T-cell (primary cell): ENCODE measurements at places on chromosomes 6 and 20.

DNA sequence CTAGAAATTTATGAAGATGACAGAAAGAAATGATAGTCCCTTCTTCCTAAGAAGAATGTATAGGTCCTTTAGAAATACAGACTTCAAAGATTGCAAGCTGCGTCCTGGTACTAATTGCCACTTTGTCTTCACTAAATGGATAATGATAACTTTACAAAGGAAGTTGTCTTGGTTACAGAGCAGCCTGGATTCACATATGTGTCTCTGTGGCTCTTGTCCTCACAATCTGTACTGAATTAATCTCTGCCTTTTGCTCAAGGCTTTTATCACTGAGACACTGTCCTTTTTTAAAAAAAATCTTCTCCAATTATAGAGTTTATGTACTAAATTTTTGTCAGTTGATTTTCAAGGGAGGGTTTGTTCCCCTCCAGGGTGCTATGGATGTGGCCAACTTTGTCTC, 17.5 kb upstream of the MRAP2 start:
- DNase-seq = no peak

DNA sequence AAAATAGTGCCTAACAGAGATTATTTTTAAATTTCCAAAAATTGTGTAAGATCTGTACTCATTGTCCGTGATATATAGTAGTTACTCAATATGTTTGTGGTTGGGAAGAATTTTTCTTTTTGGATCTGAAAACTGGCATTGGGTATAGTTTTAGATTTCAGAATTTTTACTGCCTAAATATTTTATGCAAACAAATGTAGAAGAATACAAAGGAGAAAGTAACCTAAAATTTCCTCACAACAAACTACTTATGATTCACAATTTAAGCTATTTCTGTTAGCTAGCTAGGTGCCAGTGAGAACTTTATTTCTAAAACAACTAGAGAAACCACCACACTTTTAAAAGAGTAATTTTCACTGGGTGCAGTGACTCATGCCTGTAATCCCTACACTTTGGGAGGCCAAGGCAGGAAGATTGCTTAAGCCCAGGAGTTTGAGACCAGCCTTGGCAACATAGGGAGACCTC, 38.8 kb downstream of the SESN1 start:
- DNase-seq = no peak

DNA sequence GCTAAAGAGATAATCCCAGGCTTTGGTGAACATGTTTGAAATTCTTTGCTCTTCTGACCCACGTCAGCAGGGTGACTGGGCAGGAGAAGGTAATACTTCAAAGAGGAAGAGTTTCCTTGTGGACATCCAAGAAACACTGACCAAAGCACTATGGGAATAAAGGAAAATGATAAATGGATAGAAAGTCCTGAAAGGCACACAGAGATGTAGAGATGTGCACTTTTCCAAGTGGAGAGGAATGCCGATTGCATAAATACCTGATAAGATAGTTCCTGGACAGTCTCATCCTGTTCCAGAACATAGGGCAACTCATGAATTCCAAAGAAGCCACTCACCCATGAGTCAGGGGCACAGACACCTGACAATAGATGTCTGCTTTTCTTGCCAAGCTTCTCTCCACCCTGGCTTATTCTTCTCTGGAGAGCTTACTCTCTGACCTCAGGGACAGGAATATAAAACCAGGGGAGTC, 191.3 kb upstream of the FOXA2 start:
- no peak for DNase-seq

GRCh38 chr6:157246048-157246630, 77.2 kb downstream of the TMEM242 start:
- DNase-seq = no peak

GRCh38 chr20:40591119-40591518, 97.9 kb downstream of the MAFB start:
- no peak for DNase-seq

- no peak for DNase-seq
These were observed 49.0 kb downstream of the PTPRT start for GRCh38 chr20:43140726-43141125.

DNA sequence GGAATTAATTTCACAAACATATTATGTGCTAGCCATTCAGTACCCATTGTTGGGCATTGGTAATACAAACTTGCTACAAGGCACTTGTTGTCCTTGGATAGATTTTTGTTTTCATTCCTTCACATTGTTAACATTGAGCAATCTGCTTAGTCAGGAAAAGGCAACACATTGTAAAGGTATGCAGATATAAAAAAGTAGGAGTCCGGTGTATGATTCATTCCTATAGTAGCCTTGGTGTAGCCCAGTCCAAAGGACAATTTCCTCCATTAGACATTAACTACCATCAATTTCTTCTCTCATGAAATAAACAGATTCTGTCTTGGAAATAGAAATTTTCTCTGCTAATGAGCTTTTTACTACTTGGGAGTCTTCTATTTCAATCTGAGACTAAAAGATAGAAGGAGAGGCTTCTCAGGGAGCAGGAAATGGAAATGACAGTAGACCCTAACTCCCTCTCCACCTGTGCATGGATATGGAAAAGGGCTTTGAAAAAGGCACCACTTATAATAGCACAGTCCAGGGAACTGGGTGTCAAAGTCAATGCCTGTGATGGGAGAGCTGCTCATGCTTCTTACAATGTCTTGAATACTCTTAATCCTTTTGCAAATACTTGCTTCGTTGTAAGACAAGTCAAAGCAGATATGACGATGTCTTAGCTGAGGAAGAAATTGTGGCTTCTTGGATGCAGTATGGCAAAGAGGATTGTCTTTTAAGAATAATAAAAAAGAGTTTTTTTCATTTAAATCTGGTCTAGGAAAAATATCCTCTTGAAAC, 369.4 kb upstream of the CITED2 start:
- no peak for DNase-seq

DNA sequence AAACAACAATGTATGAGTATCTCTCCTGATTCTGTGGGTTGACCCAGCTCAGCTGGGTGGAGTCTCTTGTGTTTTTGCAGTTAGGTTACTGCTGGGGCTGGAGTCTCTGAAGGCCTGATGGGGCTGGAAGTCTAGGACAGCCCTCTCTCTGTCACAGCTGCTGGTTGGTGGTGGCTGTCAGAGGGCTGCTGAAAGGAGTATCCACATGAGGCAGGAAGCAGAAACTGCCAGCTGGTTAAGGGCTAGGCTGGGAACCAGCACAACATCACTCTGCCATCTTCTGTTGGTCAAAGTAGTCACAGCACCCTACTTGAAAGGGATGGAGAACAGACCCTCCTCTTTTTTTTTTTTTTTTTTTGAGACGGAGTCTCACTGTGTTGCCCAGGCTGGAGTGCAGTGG, 10.0 kb upstream of the PACSIN1 start:
- DNase-seq = no peak

- no peak for DNase-seq
These were observed 28.4 kb downstream of the VAPB start for GRCh38 chr20:58417438-58417837.

- DNase-seq = no peak
These were observed 7.8 kb upstream of the CCR6 start for GRCh38 chr6:167115054-167115453.

GRCh38 chr6:20370393-20370792, 31.3 kb upstream of the E2F3 start:
- no peak for DNase-seq

DNA sequence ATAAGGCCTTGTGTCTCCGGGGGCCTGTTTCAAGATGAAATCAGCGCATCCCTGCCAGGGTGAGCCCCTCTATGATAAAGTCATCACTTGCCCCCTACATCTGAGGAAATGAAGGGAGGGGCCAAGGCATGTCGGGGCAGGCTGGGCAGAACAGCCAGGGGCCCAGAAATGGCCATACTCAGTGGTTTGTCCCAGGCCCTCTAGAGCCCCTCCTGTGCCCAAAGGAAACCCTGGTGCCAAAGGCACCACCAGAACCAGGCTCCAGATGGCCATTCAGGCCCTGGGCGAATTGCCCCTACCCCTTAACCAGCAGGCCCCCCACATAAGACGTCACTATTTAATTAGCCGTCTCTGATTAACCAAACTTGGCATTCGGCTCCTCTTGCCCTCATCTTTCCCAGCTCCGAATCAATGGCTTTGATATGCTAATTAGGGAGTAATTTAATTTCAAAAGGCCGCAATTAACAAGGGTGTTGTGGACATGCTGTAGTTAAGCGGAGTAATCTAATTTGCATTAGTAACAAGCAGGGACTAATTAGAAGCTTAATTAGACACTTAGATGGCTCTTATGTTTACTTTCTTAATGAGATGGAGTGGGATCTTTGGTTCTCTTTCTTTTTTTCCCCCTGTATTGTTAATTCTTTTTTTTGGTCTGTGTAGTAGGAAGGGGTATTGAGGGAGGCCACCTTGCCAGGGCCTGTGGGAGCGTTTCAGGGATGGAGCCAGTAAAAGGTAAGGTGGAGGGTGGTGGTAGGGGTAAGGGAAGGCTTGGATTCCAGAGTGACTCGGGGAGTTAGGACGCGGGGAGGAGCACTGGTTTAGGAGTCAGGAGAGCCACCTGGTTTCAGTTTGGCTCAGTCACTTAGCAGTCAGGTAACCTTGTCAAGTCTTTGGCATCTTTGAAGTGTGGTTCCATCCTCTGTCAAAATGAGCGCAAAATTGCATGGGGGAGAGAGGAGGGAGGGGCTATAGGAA, 9.4 kb downstream of the FOXP4 start:
- DNase-seq = no peak

DNA sequence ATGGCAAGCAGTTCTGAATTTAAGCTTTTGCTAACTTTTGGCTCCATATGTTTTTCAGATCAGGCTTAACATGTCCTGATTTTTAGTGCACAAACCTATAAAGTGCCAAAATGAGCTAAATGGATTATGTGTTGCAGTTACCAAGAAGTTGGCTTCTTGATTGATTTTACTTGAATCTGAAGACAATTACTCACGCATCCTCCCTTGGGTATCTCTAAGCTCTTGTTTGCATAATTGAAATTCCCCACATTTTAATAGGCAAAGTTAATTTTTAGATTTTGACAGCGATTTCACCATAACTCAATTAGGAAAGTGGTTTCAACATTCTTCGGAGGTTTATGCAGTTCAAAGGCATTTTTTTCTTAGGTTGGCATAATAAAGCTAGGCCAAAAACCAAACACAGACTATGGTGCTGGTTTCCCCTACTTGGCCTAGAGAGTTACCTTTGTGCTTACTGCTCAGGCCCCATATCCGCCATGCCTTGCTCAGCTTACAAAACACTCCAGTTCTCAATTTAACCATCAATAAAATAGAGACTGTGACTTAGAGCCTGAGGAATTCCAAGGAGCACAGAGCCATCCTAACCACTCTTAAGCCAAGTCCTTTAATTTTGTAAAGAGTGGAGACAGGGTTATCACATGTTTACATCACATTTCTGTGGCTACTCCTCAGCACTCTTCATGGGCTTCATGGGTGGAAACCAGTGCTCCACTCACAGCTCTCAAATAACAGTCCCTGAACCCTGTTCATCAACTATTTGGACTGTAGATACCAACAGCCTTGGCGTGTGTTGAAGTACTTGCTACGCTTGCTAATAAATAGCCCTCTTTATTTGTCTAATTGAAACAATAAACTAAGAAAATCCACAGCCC, 32.1 kb downstream of the LAMA4 start:
- no peak for DNase-seq

GRCh38 chr20:37314099-37314498, 24.6 kb downstream of the MANBAL start:
- DNase-seq = no peak

GRCh38 chr6:80478030-80478429, 371.6 kb downstream of the BCKDHB start:
- no peak for DNase-seq

DNA sequence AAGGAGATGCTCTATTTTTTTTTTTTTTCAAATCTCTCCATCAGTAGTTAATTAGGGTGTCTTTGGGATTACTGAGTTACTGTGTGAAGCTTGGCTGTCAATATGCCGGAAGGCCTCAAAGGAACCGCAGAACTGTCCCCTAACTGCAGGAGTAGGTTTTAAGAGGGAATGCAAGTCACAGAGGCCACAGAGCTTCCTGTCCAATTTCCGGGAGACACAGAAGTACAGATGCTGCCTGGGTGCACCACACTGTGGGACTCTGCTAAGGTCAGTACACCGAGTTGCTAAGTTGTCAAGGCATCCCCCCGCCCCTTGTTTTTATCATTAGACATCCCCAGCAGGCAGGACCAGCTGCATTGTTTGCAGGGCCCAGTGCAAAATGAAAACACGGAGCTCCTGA, 120.2 kb upstream of the RAB32 start:
- no peak for DNase-seq

GRCh38 chr6:143205131-143205535, 144.4 kb downstream of the AIG1 start:
- no peak for DNase-seq

GRCh38 chr6:82458147-82458546, 94.5 kb downstream of the TPBG start:
- DNase-seq = no peak

GRCh38 chr6:26613689-26614683, 17.2 kb downstream of the ABT1 start:
- peak; percentile 32 for DNase-seq

GRCh38 chr6:88565409-88565811, 398.0 kb downstream of the RNGTT start:
- no peak for DNase-seq

GRCh38 chr6:21846541-21847451, 253.2 kb downstream of the SOX4 start:
- no peak for DNase-seq

DNA sequence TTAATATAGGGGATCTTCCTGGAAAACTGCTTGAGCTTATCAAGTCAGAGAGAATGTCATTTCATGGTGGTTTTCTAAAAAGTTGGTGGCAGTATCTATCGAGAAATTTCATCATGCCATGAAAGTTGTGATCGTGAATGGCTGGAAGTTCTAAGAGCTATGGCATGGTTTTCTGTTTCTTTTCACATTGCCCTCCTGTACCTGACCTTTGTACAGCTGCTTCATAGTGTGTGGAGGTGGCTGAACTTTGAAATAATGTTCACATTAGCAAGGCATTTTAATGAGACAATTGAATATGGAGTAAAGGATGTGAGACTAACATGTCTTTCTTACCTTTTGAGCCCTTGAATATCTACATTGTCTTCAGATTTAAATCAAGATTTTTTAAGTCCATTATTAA, 278.2 kb upstream of the ID4 start:
- DNase-seq = no peak

DNA sequence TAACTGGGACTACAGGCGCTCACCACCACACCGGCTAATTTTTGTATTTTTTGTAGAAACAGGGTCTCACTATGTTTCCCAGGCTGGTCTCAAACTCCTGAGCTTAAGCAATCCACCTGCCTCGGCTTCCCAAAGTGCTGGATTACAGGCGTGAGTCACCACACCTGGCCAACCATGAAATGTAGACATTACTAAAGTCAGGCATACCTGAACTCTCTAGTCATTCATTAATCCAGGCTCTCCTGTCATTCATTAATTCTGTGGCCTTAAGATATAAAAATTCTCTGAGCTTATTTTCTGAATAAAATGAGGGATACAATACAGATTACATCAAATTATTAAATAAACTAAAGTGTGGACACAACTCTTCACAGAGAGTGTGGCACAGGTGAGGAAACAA, 159.7 kb downstream of the GMDS start:
- DNase-seq = no peak

- DNase-seq = no peak
These were observed 91.6 kb downstream of the MAP3K7 start for GRCh38 chr6:90495216-90495817.

GRCh38 chr6:148244217-148244935, 98.3 kb upstream of the SASH1 start:
- no peak for DNase-seq
